ENCODE measurements at places on chromosomes 2 and 18.

DNA sequence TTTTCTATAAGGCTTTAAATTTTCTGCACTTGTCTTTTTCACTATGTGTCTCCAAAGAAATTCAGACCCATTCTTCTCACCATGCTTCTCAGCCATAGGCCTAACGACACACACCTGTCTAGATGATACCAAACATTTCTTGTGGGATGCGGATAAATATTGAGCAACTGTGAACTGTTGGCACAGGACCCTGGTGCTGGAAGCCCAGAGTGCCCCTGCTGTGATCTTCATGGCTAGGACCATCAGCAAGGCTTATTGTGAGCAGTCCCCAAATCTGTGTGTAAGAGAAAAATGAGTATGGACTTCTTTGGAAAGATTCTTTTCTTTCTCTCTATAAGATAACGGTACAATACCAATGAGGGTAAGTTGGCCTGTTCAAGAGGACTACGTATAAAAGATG, 54.1 kb upstream of the NCK2 start:
- DNase-seq: no peak
- H3K4me3 ChIP-seq: no peak overlapping the region
- H3K27me3 ChIP-seq: no peaks in the 10 kb centered on the region
- no peaks in the 10 kb centered on the region for H3K36me3 ChIP-seq

GRCh38 chr18:57792631-57793301, 10.3 kb downstream of the ATP8B1 start:
- peaks cover 12% of the 10 kb centered on the region for H3K27me3 ChIP-seq
- H3K27ac ChIP-seq: no peak overlapping the region
- no peak for DNase-seq
- H3K4me1 ChIP-seq: peaks cover 2% of the 10 kb centered on the region

GRCh38 chr18:35497027-35497369, 762 bp downstream of the INO80C start:
- peaks cover 33% of the 10 kb centered on the region for H3K4me1 ChIP-seq
- no peaks in the 10 kb centered on the region for H3K27me3 ChIP-seq
- no peaks in the 10 kb centered on the region for H3K36me3 ChIP-seq
- peak overlapping the region; percentile 96 for H3K27ac ChIP-seq
- DNase-seq: no peak

DNA sequence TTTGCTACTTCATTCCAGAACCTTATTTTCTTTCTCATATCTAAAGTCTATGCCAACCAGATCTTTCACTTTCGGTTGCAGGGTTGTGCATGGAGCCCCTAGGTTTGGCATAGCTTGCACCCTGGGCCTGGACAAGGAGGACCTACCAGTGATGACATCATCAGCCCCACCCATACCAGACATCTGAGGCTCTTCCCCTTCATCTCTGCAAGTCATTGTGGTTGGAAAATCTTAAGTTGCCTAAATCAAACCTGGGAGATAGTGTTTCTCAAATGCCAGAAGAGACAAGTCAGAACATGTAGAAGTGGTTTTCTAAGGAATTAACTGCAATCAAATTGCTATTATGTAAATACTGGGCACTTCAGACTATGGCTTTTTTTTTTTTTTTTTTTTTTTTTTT, 363.3 kb downstream of the ZNF516 start:
- no peak overlapping the region for H3K4me3 ChIP-seq
- DNase-seq: no peak
- no peak overlapping the region for H3K27ac ChIP-seq
- peaks cover 13% of the 10 kb centered on the region for H3K4me1 ChIP-seq
- no peaks in the 10 kb centered on the region for H3K36me3 ChIP-seq
- no peaks in the 10 kb centered on the region for H3K27me3 ChIP-seq

- no peak overlapping the region for H3K27ac ChIP-seq
- H3K36me3 ChIP-seq: no peaks in the 10 kb centered on the region
- DNase-seq: no peak
Measured at GRCh38 chr2:144546933-144547332, 27.0 kb upstream of the ZEB2 start.

GRCh38 chr2:143891879-143892308, 628.0 kb downstream of the ZEB2 start:
- H3K4me1 ChIP-seq: no peaks in the 10 kb centered on the region
- DNase-seq: no peak

All from activated CD4-positive, alpha-beta T cell treated with anti-CD3 and anti-CD28 coated beads, Interleukin-2, amount 10 ng/mL, durations not matched to agents 7 days and 5 days (primary cell).